CD8-positive, alpha-beta memory T cell (primary cell): ENCODE measurements at places on chromosomes 6 and 20.

GRCh38 chr6:111260570-111261298 is 173.4 kb downstream of the SLC16A10 start:
- no peak for DNase-seq

DNA sequence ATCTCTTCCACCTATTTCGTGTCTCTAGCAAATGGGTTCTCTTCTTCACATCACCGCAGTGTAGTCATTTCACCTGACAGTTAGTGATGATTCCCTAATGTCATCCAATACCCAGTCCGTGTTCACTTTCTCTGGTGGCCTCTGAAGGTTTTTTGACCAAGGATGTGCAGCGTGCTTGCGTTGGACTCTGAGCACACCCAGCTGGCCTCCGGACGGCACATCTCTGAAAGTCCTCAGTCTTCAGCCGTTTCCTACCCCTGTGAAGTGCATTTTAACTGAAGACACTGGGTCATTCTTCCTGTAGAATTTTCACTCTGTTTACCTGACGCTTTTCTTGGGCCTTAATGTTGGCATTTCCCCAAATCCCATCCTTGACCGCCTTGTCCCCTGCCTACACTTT is 98.7 kb downstream of the ERMARD start:
- DNase-seq = no peak

DNA sequence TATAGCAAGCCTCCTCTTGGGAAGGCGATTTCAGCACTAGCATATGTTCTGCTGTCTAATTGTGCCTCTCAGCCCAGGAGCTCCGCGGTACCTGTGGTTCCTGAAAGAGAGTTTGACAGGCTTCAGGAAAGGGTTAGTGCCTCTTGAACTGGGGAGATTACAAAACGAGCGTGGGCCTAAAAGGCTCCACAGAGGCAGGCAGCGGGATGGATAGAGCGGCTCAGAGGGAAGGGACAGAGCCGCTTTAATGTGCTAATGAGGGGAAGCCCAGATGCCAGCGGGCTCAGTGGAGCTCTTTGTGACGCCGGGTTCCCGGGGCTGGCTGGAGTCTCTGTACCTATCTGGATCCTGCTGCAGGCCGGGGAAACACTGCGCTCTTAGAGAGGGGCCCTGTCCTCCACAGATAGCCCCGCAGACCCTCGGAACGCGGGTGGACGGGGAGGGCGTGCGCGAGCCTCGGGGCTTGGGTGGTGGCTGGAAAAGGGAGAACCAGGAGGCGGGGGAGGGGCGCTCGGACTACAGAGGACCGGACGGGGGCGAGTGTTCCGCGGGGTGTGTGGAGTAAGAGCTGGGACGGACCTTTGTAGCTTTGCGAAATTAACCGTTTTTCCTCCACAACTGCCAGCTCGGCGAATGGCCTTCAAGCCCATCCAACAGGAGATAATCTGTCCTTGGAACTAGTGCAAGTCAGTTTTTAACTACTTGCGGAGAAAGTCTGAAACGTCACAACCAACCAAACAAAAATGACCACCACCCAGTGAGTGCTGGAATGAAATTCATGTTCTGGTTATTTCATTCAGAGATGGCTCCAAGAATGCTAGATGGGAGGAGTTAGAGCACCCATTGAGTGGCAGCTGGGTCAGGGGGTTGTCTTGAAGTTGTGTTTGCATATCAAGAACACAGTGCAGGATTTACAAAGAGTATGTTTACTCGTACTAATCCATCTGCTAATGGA is 13.0 kb downstream of the SLC35F1 start:
- no peak for DNase-seq

DNA sequence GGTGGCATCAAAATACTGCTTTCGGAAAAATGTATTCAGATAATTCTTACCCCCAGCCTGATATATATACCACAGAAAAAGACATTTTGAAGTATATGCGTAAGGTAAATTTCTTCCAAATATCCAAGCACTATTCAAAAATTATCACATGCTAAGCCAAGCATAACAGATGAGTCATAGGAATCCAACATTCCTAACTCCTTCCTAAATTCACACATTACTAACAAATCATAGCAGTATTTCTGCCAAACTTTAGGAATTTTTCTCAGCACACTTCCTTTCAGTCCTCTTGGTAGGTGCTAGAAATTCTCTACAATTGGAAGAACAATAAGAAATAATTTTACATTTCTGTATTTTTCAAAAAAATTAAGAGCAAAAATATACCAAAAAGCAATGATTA is 417.5 kb downstream of the EYS start:
- DNase-seq = no peak

DNA sequence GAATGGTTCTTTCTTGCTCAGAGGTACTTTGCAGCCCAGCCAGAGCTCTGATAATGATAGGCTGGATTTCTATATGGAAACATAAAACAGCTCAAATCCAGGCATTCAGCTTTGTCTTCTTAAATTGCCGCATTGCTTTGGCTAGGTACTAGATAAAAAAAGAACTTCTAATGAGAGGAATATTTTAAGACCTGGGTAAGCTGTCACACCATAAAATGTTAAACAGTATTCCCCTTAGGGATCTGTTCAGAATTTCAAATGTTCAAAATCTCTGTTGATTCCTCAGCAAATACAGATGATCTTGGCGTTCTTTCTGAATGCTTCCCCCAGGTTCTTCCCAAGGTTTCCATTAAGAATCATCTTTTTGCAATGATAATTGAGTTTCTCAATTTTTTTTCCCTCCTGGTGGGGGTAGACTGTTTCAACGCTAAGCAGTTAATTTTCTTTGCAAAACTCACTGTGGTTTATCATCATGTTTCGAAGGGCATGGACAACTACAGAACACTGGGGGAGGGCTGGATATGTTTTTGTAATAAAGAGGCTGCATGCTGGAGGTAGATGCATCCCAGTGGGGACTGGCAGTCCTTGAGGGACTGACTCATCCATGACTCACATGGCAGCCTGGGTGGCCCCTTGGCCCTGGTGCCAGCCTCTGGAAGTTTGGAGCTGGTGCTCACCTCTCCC is 31.0 kb downstream of the TIAM2 start:
- DNase-seq = no peak

- DNase-seq = no peak
These were observed 346.3 kb downstream of the BMP2 start for GRCh38 chr20:7113577-7114466.

DNA sequence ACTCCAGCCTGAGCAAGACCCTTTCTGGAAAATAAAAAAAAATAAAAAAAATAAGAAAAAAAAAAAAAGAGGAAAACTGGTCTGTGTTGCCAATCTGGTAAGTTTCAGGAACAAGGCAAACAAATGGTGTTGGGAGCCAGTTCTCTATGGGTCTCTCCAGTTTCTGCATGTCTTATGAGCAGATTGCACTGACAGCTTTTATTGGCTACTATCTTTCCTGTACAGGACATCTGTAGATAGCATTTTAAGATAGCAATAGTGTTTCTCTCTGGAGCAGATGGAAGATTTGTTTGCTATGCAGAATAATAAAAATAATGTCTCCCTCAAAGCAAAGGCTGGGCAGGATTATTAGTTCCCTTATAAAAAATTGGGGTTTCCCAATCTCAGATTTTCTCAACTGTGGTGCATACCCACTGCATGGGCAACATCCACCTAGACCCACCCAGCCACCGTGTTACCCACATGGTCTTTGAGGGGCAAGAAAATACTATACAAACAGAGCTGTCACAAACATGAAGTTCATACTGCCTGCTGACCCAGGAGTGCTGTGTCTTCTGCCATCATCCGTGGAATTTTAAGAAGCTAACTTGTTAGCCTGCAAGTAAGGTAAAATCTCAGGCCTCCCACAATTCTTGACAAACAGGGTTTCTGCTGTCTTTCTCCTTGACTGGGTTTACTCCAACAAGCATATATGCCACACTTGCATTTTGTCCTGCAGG is 9.5 kb downstream of the GMDS start:
- no peak for DNase-seq

GRCh38 chr6:67663105-67663895 is 971.8 kb upstream of the ADGRB3 start:
- no peak for DNase-seq

DNA sequence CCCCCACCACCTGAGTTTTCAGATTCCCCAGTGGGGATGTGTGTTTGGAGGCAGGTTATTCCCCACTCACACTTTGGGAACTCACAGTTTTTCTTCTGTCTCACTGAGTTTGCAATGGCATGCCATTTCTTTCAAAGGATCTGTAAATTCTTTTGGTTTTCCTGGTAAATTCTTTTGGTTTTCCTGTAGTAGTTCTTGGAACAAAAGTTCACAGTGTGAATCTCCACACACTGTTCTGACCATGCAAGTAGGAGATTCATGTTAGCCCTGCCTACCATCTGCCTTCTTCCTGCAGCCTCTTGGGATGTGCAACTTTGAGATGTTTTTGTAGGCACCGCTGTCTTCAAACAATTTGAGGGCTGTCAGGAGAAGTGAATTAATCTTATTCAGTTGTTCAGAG is 165.6 kb upstream of the OGFRL1 start:
- DNase-seq = no peak
